Breast epithelium (tissue), 4 donors: ENCODE measurements at places on chromosomes 7 and 10.

DNA sequence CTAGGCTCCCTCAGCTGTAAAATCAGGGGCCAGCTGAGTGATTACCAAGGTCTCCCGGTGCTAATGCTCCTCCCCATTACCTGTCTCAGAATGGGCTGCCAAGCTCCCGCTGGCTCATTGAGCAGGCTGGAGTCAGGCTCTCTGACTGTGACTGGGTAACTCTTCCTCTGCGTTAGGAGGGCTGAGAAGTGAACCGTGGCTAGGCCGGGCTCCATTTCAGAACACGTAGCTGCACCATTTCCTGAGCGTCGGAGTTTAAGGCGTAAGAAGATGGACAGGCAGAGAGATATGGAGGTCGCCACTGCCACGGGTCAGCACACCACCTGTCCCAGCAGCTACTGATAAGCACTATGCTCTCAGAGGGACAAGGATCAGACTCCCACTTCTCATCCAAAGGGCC, 250.3 kb downstream of the TCERG1L start:
- DNase-seq, result no peak

- DNase-seq, result no peak
These were observed 88.9 kb upstream of the WAC start for GRCh38 chr10:28444031-28444430.

DNA sequence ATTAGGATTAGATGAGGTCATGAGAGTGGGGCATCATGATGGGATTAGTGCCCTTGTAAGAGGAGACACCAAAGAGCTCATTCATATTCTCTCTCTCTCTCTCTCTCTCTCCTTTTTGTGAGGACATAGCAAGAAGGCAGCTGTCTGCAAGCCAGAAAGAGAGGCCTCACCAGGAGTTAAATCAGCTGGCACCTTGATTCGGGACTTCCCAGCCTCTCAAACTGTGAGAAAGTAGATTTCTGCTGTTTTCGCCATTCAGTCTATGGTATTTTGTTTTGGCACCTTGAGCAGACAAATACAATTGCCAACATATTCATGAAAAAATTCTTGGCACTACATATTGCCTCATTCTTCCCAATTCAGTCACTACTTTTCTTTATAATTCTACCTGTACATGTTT, 20.6 kb upstream of the ATAD1 start:
- no peak for DNase-seq

DNA sequence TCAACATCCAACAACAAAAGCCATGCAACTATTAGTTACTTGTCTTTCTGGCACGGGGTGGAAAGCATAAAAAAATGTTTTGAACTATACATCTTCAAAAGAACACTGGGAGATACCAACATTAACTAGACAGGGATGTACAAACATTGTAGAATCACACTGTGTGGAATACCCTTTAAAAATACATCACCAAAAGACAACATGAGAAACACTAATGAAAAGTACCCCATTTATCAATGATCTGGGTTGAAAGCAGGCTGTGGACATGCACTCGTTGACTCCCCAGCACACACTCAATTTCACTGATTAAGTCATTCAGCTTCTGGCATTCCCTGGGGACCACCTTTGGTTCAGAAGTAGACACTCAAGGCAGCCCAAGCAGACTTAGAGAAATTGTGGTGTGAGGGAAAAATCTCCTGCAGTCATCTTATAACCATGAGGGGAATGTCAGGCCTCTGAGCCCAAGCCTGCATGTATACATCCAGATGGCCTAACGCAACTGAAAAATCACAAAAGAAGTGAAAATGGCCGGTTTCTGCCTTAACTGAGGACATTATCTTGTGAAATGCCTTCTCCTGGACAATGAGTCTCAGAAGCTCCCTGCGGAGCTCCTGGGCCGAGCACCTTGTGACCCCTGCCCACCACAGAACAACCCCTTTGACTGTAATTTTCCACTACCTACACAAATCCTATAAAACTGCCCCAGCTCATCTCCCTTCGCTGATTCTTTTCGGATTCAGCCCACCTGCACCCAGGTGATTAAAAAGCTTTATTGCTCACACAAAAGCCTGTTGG, 53.0 kb downstream of the CACUL1 start:
- no peak for DNase-seq

- DNase-seq, result no peak
These were observed 726.1 kb downstream of the TNS3 start for GRCh38 chr7:46855851-46856250.

GRCh38 chr7:2753148-2753547, 65.1 kb downstream of the AMZ1 start:
- no peak for DNase-seq

GRCh38 chr7:106523482-106523881, 137.5 kb downstream of the CCDC71L start:
- no peak for DNase-seq

- DNase-seq, result no peak
These were observed 160.0 kb downstream of the PDE1C start for GRCh38 chr7:31910191-31910590.

DNA sequence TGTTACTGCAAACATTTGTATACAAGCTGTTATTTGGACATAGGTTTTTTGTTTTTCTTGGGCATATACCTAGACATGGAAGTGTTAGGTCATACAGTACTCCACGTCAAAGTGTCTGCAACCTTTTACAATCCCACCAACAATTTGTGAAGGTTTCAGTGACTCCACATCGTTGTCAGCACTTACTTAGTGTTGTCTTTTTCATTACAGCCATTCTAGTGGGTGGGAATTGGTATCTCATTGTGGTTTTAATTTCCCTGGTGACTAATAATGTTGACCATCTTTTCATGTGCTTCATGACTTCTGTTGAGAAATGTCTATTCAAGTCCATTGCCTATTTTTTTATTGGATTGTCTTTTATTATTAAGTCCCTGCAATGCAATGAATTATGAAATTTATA, 95.0 kb downstream of the UBE3C start:
- DNase-seq, result no peak
